ENCODE measurements at places on chromosomes 3 and 15. TPM values are rescaled to one million over a fixed set of nuclear protein-coding genes. Genes with fewer than 3 reads are reported as not detected.

EIF4A2 gene
- total RNA-seq: 346 TPM

TMC3 gene
- total RNA-seq: not detected

- no peak for DNase-seq
Measured at GRCh38 chr15:70867911-70868467, 14.0 kb upstream of the LARP6 start.

MINDY2 gene
- total RNA-seq: 25.5 TPM

GRCh38 chr3:134992586-134992985 lies 197.5 kb downstream of the EPHB1 start:
- DNase-seq: no peak

DNA sequence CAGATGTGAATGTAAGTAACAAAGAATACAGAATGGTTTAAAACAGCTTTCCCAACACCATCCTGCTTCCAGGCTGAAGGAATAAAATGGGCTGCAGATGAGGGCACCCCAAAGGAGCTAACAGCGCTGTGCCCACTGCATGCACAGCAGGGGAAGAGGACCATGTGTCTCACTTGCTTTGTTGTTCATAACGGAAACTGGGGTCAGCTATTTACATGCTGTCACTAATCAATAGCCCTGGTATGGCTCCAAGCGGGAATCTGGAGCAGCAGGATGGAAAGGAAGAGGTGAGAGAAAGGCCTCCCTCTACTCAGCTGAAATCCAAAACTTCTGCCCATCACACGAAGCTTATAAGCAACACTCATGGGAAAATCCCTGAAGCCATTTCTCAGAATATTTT lies 67.4 kb downstream of the TBC1D2B start:
- no peak for DNase-seq

GRCh38 chr15:40420793-40421192 lies 15.2 kb downstream of the IVD start:
- DNase-seq: no peak
